ENCODE measurements at places on chromosomes 2 and 18.

DNA sequence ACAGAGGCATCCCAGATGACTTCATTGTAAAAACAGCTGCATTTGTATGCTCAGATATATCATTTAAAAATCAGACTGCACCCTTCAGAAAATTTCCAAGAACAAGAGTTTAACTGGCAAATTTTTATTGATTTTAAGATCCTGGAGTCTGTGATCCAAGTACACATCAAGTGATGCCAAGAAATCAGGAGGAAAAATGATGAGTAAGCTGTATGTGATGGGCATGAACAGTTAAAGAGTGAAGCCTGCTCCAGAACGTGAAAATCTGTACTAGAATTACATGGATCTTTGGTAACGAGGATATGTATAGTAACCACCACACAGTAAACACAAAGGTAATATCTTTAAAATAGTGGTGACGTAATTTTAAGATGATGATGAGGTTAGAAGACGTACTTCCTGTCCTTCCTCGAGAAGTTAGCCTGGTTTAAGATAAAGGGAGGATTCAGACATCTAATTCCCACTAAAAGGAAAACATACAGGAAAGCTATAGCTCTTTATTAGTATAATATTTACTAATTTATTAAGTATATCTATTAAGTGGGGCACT is 1374.3 kb upstream of the DDX18 start:
- no peak for DNase-seq

GRCh38 chr2:160388464-160389263 is 104.9 kb downstream of the RBMS1 start:
- no peak for DNase-seq

DNA sequence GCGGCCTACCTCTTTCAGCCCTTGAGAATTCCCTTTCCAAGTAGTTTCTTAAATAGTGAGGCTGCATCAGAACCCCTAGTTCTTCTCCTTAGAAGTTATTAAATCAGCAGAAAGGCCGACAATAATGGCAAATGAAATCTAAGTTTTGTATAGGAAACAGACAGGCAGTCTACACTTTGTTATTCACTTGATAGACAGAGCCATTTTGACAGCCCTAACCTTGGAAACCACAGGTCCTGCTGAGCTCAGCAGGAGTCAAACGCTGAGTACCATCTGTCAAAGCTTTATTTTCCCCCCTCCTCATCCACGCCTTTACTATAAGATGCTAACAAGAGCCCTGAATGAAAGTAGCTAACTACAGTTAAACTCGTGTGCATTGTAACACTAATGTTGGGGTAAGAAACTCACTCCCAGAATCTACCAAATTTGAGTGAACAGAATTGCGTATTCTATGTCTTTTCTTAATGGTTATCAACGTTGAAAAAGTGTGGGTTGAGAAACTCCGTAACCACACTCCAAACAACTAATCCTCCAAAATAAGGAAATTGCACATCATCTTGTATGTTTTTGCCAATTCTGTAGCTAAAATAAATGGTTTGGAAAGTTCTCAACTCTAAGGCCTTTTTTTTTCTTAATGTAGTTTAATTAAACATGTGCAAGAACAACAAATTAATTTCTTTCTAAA is 90.6 kb upstream of the EFEMP1 start:
- peak; percentile 84 for DNase-seq

GRCh38 chr2:15728245-15728938 is 136.7 kb downstream of the DDX1 start:
- peak; percentile 18 for DNase-seq

- no peak for DNase-seq
Observed at GRCh38 chr2:28347596-28347995, 45.1 kb upstream of the FOSL2 start.

GRCh38 chr2:144707736-144708326 is 187.9 kb upstream of the ZEB2 start:
- no peak for DNase-seq

- DNase-seq, result no peak
Observed at GRCh38 chr2:99205491-99205890, 24.5 kb downstream of the MRPL30 start.

GRCh38 chr18:59416818-59417217 is 57.8 kb upstream of the LMAN1 start:
- no peak for DNase-seq

- DNase-seq, result no peak
Observed at GRCh38 chr2:188278388-188279092, 13.1 kb upstream of the GULP1 start.

DNA sequence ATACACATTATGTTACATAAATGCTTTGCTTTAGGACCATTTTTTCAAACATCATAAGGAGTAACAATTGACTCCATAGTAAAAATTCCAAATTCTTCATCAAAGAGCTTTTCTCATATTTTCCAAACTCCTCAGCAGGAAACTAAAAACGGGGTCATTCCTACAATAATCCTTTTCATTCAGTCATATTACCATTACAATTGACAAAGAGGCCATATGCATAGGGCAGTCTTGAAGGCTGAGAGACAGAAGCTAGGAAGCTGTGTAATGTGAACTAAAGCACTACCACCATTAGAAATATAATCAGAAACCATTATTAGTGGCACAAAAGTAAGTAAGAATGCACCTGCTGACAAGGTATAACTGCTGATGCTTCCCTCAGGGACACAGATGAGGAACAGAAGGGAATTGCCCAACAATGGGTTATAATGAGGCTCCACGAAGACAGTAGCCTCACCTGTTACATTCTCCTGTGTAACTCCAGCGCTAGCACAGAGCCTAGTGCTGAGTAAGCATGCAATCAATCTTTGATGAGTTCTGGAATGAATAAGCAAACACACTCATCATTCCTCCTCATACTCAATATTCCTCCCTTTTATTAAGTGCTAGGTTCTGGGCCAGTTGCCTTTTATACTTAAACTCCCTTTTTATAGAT is 942.3 kb downstream of the CPS1 start:
- DNase-seq, result no peak

GRCh38 chr2:28567061-28567471 is 71.2 kb downstream of the PLB1 start:
- DNase-seq, result no peak

DNA sequence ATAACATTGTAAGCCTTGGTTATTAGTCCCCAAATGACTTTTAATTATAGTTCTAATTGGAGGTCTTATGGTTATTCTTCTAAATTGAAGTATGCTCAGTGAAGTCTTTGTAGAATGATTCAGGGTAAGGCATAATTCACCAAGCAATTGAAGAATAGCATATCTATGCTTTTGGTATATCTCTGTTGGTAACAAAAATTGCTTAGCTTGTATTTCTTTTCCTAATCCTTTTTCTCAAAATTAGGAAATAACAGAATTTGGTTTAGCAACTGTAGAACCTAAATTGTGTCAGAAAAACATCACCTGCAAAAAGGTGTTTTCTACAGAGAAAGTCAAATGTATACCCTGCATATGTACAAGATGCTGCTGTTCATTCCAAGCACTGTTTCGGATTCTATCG is 189.2 kb upstream of the EPHA4 start:
- no peak for DNase-seq

DNA sequence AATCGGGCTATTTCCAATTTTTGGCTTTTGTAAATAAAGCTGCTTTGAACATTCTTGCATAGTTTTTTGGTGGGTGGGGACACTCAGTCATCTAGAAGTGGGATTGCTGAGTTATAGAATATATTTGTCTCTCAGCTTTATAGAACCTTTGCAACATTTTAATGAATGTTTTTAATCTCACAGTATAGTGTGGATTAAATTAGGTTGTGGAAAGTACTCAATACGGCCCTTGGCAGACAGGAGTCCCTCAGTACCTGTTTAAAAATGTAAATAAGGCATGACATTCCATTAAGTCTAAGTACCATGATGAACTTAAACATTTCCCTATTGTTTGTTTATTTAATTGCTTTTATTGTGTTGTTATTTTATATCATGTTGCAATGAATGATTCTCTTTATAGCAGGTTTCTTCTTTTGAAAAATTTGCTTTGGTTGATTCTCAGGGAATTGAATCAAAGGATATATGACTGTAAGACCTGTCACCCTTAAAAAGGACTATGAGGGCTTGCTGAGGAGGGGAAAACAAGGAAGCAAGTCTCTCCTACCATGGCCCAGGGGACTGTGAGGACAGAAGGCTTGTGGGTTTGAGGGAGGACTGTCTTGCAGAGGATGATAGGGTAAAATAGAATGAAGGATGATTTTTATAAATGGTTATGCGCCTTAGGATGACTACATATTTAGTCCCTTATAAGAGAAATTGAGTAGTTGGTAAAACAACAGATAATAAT is 165.1 kb downstream of the RPIA start:
- no peak for DNase-seq

DNA sequence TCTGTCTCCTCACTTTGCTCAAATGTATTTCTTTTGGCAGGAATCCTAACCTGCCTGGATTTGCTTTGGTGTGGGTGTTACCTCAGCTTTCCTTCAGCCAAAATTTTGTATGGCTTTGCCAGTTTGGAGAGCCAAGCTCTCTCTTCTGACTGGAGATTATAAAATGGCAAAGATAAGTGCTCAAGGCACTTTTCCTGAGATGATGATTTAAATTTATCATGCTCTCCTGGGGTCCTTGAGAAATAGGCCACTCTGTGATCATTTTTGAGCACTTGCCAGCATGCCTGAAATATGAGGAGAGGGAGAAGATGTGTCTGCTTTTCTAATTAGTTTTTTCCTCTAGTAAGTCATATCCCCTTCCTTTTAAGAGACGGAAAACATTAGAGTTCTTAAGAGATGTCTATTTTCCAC is 683.0 kb downstream of the SLC4A3 start:
- peak; percentile 17 for DNase-seq

GRCh38 chr2:106876699-106877098 is 9.3 kb downstream of the ST6GAL2 start:
- no peak for DNase-seq

GRCh38 chr2:239729151-239729550 is 296.0 kb downstream of the NDUFA10 start:
- DNase-seq, result no peak

DNA sequence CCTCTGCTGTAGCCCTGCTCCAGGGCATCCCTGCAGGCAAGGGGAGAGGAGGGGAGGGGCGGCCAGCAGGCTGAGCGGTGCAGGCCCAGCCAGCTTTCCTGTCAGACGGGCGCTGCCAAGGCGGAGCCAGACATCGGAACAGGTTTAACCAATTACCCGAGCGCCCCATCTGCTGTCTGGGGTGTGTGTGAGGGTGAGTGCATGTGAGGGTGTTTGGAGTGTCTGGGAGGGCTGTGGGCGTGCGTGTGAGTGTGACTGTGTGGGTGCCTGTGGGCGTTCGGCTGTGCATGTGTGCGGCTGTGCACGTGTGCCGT is 20.0 kb downstream of the EMX1 start:
- DNase-seq, result no peak

GRCh38 chr2:212384027-212384426 is 154.6 kb downstream of the ERBB4 start:
- DNase-seq, result no peak

DNA sequence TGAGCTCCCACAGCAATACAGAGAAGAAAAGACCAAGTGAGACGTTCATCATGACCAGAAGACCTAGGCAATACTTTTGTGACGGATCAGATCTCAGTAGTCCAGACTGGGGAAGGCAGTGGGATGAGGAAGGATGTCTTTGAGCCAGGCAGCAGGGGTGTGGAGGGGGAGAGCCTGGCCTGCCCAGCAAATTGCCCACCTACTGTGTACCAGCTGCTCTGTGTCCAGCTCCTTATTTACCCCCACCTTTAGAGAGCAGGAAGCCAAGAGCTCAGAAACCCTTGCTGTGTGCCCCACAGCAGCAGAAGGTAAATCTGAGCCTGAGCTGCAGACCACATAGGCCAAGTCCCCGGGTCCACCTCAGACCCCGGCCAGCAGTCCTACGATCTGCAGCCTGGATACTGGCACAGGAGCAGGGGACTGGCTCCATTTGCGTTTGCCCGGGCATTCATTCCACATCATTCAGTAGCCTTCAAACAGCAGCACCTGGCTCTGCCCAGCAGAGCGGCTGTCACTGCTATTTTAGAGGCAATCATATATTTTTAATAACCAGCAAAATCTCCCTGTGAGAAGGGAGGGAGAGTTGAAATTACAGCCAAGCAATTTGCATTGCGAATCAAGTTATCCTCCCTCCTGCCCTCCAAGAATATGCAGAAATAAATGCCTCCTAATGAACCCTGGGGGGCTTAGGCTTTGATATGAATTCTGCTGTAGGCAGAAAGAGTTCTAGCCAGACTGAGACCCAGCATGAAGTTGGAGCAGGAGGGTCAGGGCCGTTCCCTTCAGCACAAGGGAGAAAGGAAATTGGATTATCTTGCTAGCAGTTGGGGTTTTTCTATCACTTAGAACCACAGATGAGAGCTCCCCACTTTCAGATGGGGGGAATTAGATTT is 110.0 kb upstream of the FZD7 start:
- DNase-seq, result no peak

DNA sequence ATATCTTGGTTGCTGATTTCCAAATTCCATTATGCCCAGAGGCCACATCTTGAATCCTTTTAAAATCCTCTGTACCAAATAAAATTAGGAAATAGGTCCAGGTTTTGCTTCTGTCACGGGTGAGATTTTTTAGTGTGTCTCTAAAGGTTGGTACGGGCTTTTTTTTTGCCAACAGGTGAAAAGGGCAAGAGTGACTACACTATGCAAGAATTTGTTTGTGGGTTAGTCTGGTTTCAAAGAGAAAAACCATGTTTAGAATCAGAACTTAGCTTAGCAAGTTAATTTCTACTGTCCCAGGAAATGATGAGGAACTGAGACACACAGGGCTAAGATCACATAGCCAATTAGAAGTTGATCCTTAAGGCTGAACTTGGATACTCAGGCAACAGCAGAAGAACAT is 41.7 kb downstream of the POLR1A start:
- no peak for DNase-seq

DNA sequence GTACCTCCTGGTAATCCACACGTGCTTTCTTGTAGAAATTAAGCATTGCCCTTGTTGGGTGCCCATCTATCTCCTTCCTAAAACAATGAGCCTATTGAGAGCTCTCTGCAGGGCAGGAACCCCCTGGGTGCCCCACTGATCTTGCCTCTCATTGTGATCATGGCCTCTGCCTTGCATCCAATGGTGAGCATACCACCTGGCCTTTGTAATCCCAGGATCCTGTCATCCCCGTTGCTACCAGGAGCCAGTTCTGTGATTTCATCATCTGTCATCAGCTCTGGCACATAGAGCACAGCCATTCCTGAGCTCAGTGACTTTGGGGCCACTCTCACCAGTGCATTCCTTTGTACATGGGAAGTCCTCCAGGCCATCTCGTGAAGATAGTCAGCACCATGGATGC is 381.0 kb upstream of the ID2 start:
- DNase-seq, result no peak

DNA sequence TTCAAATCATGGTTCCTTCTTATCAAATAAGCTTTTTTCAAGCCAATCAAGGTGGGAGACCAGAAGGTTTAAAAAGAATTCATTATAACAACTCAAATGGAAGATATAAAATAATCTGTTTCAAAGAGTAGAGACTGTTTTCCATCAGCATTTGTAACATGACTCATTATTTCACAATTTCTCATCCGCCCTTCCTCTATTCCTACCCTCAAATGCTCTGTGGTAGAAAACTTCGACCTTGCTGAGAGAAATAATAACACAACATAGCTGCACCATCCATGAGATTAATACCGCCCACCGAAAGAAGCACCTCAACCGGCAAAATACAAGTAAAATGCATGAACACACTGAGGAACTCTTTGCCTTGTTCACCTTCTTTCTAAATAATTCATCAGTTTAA is 2039.2 kb upstream of the CELF4 start:
- no peak for DNase-seq

GRCh38 chr2:240339411-240340360 is 95.8 kb upstream of the GPC1 start:
- DNase-seq, result no peak

All from NCI-H524 treated with DMSO at 0.1 percent for 48 hours (cell line).